ENCODE measurements at places on chromosomes 5 and 9.
A peak's percentile ranks its signal among the peaks of the same experiment; 100 is the strongest.

GRCh38 chr5:32158679-32158975 lies 15.5 kb downstream of the GOLPH3 start:
- no peak for DNase-seq

DNA sequence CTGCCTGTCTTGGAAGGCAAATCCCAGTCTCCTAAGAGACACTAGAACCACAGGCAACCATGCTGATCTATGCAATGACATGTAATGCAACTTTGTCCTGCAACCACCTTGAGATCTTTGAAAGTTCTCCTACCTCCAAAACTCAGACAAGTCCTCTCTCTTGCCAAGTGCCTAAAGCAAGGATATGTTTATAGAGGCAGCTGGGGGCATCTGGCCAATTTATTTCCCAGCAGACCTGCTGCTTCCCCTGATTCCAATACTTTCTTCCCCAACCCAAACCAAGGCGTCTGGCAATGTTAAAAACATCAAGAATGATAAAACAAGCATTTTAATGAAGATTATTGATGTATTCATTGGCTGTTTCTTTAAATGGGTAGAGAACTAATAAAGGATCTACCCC lies 138.4 kb downstream of the DOCK8 start:
- no peak for DNase-seq

DNA sequence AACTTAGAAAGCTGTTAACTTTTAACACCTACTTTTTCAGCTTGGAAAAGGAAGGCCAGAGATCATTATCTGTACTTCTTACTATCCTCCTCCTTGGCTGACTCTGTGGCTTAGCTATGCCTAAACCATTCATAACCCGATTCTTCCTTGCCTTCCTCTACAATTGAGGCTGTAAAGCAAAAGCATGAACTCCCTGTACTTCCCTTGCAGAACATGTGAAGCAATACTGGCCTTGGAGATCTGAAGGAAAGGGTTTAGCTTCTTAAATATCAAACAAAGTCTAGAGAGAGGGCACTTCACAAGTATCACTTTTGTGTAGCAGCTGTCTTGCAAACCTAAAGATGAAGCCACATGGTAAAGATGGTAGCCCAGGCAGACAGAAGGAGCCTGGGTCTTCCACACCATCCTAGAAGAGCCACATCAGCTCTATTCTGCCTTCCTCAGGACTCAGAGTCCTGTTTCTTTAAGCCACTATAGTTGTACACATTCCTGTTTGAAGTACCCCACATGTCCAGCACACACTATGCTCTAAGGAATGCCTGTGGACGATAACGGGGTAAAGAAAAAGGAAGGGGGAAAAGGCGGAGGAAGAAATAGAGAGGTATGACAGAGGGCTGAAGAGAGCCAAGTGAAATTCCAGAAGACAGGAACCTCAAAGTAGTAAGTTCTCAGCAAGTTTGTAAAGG lies 169.2 kb downstream of the SLIT3 start:
- no peak for DNase-seq

DNA sequence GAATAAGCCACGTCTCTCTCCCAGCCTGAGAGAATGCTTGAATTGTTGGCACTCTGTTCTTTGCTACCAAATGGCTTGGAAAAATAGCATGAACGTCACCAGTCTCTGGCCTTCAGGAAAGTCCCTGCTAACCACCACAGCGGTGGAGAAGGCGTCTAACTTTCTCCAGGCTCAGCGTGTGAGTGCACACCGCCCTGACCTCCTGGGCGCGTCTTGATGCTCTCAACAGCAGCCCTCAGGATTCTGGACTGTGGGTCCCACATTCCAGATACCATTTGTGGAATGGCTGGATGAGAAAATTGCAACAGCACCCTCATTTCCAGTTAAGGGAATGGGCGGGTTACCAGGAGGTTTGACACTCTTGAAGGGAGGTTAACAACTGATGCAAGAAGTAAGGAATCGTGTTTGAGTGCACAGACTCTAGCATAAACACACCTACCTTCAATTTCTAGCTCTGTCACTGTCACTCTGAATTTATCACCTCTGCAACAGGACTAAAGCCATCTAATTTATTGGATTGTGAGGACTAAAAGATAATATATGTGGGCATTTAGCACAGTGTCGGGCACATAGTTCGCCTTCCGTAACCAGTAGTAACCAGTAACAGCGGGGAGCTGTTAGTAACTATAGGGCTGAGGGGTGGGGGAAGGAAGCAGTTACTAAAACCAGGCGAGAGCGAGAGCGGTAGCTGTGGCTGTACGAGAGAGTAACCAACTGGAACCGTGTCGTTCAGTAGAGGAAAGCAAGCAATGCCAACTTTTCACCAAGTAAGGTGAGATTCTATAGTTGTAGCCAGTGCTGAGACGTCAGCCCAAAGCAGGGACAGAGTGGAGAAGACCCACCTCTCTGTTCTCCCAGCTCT lies 807 bp upstream of the PLGRKT start:
- DNase-seq: no peak

DNA sequence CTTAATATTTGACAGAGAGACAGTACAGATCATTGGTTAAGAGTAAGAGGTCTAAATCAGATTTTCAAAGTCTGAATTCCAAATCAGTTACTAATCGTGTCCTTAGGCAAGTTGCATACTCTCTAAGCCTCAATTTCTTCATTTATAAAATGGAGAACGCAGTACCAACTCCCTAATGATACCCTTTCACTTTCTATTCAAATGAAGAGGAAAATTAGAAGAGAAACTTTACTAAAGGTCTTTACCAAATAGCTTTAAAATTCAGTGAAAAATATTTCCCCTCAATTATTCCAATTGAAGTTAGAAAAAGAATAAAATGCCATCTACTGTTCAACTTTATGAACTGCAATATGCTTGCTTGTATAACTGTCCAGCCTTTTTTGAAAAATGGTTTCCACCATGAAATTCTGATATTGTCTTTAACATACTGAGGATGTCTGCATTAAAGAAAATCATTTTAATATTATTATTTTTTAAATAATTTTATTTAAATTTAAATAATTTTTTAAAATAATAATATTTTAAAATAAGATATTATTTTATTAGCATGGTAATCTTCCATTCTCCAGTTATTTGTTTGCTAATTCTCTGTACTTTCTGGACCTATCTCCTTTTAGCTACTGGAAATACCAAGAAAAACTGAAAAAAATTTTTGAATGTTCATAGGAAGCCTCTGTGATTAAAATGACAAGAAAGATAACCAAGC lies 36.0 kb downstream of the POC5 start:
- DNase-seq: peak; percentile 86

DNA sequence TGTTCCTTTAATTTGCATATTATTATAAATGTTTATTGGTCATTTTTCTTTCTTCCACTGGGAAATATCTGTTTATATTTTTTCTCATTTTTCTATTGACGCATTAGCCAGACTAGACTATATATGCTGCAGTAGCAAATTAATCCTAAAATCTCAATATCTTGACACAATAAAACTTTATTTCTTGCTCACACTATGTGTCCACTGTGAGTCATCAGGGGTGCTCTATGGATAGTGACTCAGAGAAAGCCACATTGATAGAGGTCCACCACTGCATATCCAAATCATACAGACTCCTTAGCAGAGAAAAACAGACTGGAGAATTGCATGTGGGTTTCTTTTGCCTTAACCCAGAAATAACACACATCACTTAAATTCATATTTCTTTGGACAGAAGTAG lies 20.8 kb downstream of the OR1L3 start:
- no peak for DNase-seq

DNA sequence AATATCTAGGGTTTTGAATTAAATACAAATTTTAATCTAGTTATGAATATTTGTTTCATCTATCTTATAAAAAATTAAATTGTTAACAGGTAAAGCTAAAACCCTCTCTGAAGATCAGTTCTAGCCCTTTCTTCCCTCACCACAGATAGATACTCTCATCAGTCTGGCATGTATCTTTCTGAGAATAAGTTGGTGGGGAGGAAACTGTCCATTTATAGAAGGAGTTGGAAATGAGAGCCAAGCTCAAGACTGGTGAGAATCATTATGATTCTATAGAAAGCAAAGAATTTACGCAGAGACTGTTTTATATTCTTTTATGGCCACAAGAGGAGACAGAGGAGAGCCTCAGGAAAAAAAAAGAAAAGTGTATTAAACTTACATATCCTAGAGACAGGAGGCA lies 59.0 kb downstream of the STARD4 start:
- no peak for DNase-seq

- DNase-seq: no peak
These were observed 11.5 kb downstream of the GABRA6 start for GRCh38 chr5:161697001-161697400.

GRCh38 chr5:132839426-132840301 lies 9.2 kb upstream of the SHROOM1 start:
- DNase-seq: no peak

- DNase-seq: no peak
These were observed 31.2 kb upstream of the EBF1 start for GRCh38 chr5:159130871-159131270.

- DNase-seq: no peak
These were observed 262.5 kb downstream of the PSAT1 start for GRCh38 chr9:78559449-78559885.

DNA sequence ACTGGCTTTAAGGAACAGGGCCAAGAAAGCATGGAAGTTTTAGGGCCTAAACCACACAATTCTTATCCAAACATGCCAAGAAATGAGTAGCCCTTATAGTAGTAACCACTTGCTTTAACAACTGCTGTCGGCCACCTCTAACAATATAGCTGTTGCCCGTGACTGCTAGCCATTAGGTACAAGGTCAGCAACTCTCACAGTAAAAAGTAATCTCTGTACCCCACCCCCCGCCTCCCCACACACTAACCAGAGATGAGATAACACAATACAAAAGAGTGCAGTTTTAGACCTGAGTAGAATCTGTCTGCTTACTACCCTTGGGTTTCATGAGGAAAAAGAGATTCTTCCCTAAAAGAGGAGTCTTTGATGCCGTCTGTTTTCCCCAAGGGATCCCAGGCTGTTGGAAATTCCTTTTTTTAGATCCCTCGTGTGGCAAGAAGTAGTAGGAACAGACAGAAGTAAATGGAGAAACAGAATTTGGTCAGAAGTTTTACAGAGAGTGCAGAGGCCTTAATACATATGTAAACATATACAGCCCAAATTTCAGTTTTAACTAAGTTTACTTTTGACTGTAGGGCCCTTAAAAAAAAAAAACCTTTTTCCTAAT lies 94.3 kb downstream of the WDR41 start:
- DNase-seq: no peak

- DNase-seq: peak; percentile 20
These were observed 102.2 kb downstream of the KLF4 start for GRCh38 chr9:107387409-107387808.

Data from spinal cord (tissue), 10 donors.